ENCODE measurements at places on chromosomes 3 and 15.
A peak's percentile ranks its signal among the peaks of the same experiment; 100 is the strongest.

- no peak for DNase-seq
Measured at GRCh38 chr15:61701455-61701854, 358.8 kb downstream of the VPS13C start.

DNA sequence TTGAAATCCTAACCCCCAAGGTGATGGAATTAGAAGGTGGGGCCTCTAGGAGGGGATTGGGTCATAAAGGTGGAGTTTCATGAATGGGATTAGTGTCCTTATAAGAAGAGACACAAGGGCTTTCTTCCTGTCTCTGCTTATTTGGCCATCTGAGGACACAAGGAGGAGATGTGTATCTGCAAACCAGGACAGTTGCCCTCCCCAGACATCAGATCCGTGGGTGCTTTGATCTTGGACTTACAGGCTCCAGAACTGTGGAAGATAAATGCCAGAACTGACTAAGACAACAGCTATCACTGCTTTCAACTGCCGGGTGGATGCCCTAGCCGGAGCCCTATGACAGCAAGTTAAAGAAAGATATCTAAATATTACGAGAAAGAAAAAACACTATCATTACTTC lies 94.4 kb downstream of the CHRNA7 start:
- no peak for DNase-seq

GRCh38 chr3:117201901-117202774 lies 492.6 kb downstream of the TUSC7 start:
- no peak for DNase-seq

DNA sequence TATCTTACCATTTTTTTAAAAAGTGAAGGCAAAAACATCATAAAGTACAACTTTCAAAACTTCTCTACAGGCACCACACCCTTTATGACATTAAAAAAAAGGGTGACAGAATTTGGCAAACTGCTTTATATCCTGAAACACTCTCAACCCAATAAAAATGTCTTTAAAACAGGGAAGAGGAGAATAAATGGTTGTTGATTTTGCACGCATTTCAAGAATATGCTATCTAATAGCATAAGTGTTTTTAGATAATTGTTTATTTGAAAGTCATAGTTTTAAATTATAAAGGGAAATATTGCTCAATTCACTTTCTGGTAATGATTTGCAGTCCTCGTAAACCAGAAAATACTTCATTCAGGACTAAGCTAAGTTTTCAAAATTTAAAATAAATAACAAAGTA lies 1.7 kb upstream of the PCOLCE2 start:
- no peak for DNase-seq

GRCh38 chr3:184229394-184230080 lies at the start of gene VWA5B2:
VWA5B2 (plus strand) TSS chr3:184229585; CDS start chr3:184230529, 944 bp downstream.
- peak; percentile 40 for DNase-seq

DNA sequence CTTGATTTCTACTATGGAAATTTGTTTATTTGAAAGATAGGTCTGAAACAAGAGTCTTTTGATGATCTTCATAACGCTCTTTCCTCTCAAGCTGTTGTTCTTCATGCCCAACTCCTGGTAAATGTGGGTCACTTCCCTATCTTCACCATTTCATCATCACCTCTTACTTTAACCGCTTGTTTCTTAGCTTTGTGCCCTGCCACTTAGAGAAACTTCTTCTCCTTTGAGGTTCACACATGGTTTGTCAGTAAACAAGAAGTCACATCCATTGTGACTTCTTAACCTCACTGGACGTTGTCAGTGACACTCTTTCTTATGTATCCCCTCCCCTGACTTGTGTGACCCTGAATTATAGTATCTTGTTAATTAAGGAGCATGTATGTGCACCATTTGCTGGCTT lies 16.9 kb upstream of the P2RY13 start:
- no peak for DNase-seq

DNA sequence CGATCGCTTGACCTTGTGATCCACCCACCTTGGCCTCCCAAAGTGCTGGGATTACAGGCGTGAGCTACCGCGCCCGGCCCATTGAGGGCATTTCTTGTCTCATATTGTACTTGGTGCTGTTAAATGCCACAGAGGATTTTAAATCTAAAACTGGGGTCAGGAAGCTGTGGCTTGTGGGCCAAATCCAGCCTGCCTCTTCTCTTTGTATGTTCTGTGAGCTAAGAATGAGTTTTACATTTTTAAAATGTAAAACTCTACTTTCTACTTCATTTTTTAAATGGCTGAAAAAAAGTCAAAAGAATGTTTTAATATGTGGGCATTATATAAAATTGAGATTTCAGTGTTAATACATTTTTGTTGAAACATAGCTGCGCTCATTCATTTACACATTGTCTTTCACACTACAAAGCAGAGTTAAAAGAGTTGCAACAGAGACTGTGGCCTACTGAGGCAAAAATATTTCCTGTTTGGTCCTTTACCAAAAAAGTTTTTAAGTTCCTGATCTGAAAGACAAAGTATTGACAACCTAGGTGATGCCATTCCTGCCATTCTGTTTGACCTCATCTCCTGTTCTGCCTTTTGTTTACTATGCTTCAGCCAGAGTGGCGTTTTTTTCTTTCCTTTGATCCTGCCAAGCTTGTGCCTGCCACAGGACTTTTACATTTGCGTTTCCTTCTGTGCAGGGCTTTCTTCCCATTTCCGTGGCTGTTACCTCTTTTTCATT lies 50.4 kb downstream of the PDCD6IP start:
- no peak for DNase-seq
